Activated CD8-positive, alpha-beta T cell treated with anti-CD3 and anti-CD28 coated beads, Interleukin-2, amount 10 ng/mL, durations not matched to agents 7 days and 5 days (primary cell): ENCODE measurements at places on chromosomes 4 and X. TPM values are rescaled to one million over a fixed set of nuclear protein-coding genes. Genes with fewer than 3 reads are reported as not detected.

- H3K4me3 ChIP-seq = no peak overlapping the region
These were observed 15.9 kb downstream of the TMEM192 start for GRCh38 chr4:165096776-165097175.

GRCh38 chr4:101807351-101807750 is 16.8 kb downstream of the BANK1 start:
- no peaks in the 10 kb centered on the region for H3K36me3 ChIP-seq
- H3K4me3 ChIP-seq = no peak overlapping the region
- peaks cover 6% of the 10 kb centered on the region for H3K27me3 ChIP-seq
- H3K27ac ChIP-seq = no peak overlapping the region
- no peak for DNase-seq
- no peaks in the 10 kb centered on the region for H3K4me1 ChIP-seq

DNA sequence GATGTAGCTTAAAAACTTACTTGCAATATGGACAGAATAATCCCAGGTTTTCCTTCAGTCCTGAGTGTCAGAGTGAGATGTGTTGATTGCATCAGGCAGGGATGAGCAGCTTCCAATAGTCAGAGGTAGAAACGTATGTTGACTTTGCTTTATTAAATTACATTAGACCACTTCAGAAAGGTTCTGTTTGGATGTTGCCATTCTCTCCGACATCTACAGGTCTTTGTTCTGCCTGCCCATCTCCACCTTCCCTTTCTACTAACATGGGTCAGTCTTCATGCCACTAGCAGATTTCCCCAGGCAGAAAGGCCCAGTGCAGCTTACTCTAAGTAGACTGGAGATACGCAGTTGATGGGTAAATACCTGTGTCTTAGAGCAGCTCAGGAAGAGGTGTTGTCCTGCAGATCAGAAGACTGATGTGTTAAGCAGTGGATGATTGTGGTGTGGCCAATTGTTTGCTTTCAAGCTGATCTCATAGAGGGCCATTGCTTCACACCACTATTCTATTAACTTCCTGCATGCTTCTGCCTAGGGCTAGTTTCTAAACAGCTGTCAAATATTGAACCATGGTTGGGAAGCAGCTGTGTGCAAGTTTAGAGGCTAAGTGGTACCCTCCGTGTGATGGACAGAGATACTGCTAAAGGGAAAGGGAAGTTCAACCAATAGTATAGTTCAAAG is 1.8 kb downstream of the FRMPD4 start:
- no peak overlapping the region for H3K27ac ChIP-seq
- H3K27me3 ChIP-seq = peaks cover 17% of the 10 kb centered on the region
- no peaks in the 10 kb centered on the region for H3K4me1 ChIP-seq
- no peaks in the 10 kb centered on the region for H3K36me3 ChIP-seq

GRCh38 chr4:107366900-107367299 is 330.8 kb upstream of the DKK2 start:
- DNase-seq = no peak
- H3K36me3 ChIP-seq = no peaks in the 10 kb centered on the region
- H3K27me3 ChIP-seq = no peaks in the 10 kb centered on the region
- H3K4me3 ChIP-seq = no peak overlapping the region
- H3K4me1 ChIP-seq = no peaks in the 10 kb centered on the region

- H3K27me3 ChIP-seq = no peaks in the 10 kb centered on the region
- H3K27ac ChIP-seq = no peak overlapping the region
- H3K4me1 ChIP-seq = no peaks in the 10 kb centered on the region
- no peaks in the 10 kb centered on the region for H3K36me3 ChIP-seq
These were observed 103.5 kb upstream of the PPARGC1A start for GRCh38 chr4:23993373-23993772.

GRCh38 chrX:149004936-149005335 is 500.2 kb downstream of the IDS start:
- no peaks in the 10 kb centered on the region for H3K36me3 ChIP-seq
- H3K4me1 ChIP-seq = no peaks in the 10 kb centered on the region
- H3K27ac ChIP-seq = no peak overlapping the region
- H3K4me3 ChIP-seq = no peak overlapping the region
- no peaks in the 10 kb centered on the region for H3K27me3 ChIP-seq
- no peak for DNase-seq

GRCh38 chr4:94653095-94653649 is 104.6 kb upstream of the BMPR1B start:
- no peak for DNase-seq
- H3K36me3 ChIP-seq = no peaks in the 10 kb centered on the region
- H3K4me3 ChIP-seq = no peak overlapping the region
- H3K27ac ChIP-seq = no peak overlapping the region

DNA sequence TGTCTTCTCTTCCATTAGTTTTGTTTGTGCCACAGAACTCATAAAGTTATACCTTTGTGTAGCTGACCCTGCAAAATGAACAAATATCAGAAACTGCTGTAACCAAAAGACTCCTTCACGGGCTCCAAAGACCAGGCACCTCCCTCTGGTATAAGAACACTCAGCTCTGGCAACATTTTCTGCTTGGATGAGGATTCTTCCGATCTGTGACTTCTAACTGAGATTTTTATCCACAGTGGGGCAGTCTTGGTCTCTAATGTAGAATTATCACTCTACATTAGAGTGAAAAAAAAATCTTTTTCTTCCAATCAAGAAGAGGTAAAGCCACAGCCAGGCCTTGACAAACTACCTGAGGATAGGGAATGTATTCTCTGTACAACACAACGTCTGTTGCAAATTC is 38.5 kb upstream of the PRSS48 start:
- no peaks in the 10 kb centered on the region for H3K36me3 ChIP-seq
- H3K27ac ChIP-seq = no peak overlapping the region
- H3K27me3 ChIP-seq = peaks cover 8% of the 10 kb centered on the region
- H3K4me1 ChIP-seq = no peaks in the 10 kb centered on the region
- no peak overlapping the region for H3K4me3 ChIP-seq
- DNase-seq = no peak

GRCh38 chr4:5796976-5797375 is 86.0 kb downstream of the EVC start:
- no peak overlapping the region for H3K4me3 ChIP-seq
- H3K27me3 ChIP-seq = no peaks in the 10 kb centered on the region
- no peaks in the 10 kb centered on the region for H3K36me3 ChIP-seq
- no peaks in the 10 kb centered on the region for H3K4me1 ChIP-seq

DNA sequence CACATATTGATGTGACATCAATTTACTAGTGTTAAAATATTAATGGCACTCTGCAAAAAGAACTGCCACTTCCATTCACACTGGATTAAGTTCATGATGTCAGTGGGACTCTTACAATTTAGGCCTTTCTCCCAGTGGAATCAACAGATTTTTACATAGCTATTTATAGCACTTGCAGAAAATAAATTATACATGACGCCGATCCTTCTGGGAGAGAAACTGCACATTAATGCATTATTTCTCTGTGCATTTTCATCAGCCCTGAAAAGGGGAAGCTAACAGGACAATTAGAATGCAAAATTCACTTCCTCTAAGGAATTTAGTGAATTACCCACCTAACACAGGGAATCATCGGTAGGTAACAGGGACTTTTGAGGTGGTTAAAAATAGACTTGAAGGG is 15.7 kb downstream of the LGI2 start:
- H3K27ac ChIP-seq = no peak overlapping the region
- no peak for DNase-seq
- no peaks in the 10 kb centered on the region for H3K4me1 ChIP-seq
- H3K27me3 ChIP-seq = peaks cover 2% of the 10 kb centered on the region
- H3K4me3 ChIP-seq = no peak overlapping the region

- H3K27ac ChIP-seq = no peak overlapping the region
- H3K4me1 ChIP-seq = no peaks in the 10 kb centered on the region
- no peak for DNase-seq
- no peak overlapping the region for H3K4me3 ChIP-seq
These were observed 19.6 kb downstream of the AP1S2 start for GRCh38 chrX:15834827-15835595.

GRCh38 chrX:96843566-96843965 is 40.1 kb upstream of the RPA4 start:
- no peaks in the 10 kb centered on the region for H3K4me1 ChIP-seq
- no peak for DNase-seq
- no peaks in the 10 kb centered on the region for H3K27me3 ChIP-seq

GRCh38 chrX:134545510-134545909 is 85.5 kb downstream of the HPRT1 start:
- no peak for DNase-seq
- no peak overlapping the region for H3K27ac ChIP-seq
- H3K27me3 ChIP-seq = peaks cover 15% of the 10 kb centered on the region
- peaks cover 37% of the 10 kb centered on the region for H3K4me1 ChIP-seq

DNA sequence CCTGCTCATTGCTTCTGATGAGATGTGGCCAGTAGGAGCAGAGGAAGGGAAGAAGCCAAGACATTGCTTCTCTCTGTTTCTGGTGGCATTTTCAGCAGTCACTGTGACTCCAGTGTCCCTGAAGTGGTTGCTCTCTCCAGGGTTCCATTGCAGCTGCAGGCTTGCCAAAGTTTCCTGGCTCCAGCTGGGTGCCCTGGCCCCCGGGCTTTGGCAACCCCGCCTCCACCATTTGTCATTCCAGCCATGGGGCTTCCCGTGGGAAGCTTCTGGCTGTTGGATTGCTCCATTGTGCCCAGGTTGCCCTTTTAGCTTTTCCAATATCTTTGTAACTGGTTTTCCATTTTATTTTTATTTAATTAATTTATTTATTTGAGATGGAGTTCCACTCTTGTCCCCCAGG is 12.7 kb downstream of the FGFBP1 start:
- H3K36me3 ChIP-seq = no peaks in the 10 kb centered on the region
- no peak for DNase-seq
- H3K27me3 ChIP-seq = peaks cover 22% of the 10 kb centered on the region
- no peaks in the 10 kb centered on the region for H3K4me1 ChIP-seq
- H3K4me3 ChIP-seq = no peak overlapping the region

DNA sequence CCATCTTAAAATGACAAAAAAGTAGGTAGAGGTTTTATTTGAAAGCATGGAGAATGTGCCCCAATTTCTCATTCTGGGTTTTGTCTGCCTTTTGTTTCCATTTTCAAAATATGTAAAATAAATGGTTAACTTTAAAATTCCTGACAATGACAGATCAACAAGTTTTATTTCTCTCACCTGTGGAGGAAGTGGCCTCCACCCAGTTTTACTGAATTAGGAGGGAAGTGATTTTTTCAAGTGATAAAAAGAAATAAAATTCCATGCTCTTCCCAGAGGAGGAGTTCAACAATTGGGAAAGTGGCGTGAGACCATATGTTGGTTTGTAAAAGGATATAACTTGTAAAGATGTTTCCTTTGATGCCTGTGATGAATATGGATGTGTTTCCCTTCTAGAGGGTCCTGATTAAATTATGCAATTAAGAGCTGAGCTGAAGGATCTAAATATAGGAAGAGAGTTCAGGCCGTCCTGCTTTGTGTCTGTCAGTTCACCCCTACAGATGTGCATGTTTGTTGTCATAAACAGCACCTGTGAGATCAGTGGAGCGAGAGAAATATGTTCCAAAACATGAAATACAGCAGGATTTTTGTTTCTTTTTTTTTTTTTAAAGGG is 19.5 kb downstream of the SMAD1 start:
- H3K27ac ChIP-seq = no peak overlapping the region
- DNase-seq = no peak
- peaks cover 14% of the 10 kb centered on the region for H3K27me3 ChIP-seq
- H3K36me3 ChIP-seq = no peaks in the 10 kb centered on the region

GRCh38 chr4:16484711-16485110 is 258.4 kb upstream of the TAPT1 start:
- DNase-seq = no peak
- no peaks in the 10 kb centered on the region for H3K36me3 ChIP-seq
- H3K27me3 ChIP-seq = no peaks in the 10 kb centered on the region
- H3K4me3 ChIP-seq = no peak overlapping the region
- H3K27ac ChIP-seq = no peak overlapping the region

DNA sequence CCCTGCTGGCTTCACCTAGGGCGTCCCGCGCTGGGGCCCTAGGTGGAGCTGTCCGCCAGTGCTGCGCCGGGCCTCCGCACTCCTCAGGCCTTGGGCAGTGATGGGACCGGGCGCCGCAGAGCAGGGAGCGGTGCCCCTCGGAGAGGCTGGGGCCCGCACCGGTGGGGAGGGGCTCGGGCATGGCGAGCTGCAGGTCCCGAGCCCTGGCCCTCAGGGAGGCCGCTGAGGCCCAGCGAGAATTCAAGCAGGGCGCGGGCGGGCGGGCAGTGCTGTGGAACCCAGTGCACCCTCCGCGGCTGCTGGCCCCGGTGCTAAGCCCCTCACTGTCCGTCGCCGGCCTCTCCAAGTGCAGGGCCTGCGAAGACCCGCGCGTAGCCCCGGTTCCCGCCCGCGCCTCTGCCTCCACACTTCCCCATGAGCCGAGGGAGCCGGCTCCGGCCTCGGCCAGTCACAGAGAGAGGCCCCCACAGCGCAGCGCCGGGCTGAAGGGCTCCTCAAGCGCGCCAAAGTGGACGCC is 565.1 kb upstream of the NDST4 start:
- DNase-seq = no peak

- DNase-seq = no peak
- H3K27me3 ChIP-seq = no peaks in the 10 kb centered on the region
- H3K27ac ChIP-seq = no peak overlapping the region
- peaks cover 2% of the 10 kb centered on the region for H3K36me3 ChIP-seq
These were observed 52.8 kb downstream of the LCORL start for GRCh38 chr4:17968721-17969120.

- H3K36me3 ChIP-seq = peaks cover 14% of the 10 kb centered on the region
- H3K27me3 ChIP-seq = no peaks in the 10 kb centered on the region
- DNase-seq = no peak
- H3K4me1 ChIP-seq = peaks cover 10% of the 10 kb centered on the region
These were observed 2.0 kb upstream of the STAG2 start for GRCh38 chrX:123959281-123960063.

DNA sequence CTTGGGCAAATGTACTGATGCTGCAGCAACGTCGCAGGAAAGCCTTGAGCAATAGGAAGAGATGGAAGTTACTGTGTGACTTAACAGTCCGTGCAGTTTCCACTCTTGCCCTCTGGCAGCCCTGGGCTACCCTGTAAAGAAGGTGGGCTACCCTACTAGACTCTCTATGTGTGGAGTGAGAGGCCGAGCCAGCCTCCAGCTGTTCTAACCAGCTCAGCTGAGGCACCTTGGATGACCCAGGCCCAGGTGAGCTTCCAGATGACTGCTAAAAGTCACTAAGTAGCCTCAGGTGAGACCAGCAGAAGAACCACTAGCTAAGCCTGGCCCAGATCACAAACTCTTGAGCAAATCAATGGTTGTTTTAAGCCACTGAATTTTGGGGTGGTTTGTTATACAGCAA is 34.9 kb upstream of the PPP2R2C start:
- DNase-seq = no peak
- no peak overlapping the region for H3K27ac ChIP-seq
- no peaks in the 10 kb centered on the region for H3K4me1 ChIP-seq
- no peak overlapping the region for H3K4me3 ChIP-seq

TGIF2LX gene
- not detected for total RNA-seq

FGB gene
- not detected for total RNA-seq

NDP gene
- total RNA-seq = not detected

GRID2 gene
- not detected for total RNA-seq

PAGE5 gene
- total RNA-seq = not detected

RNF128 gene
- not detected for total RNA-seq

SPATA18 gene
- 0.34 TPM for total RNA-seq

ANAPC4 gene
- total RNA-seq = 45.4 TPM

HTR2C gene
- not detected for total RNA-seq

LPAR4 gene
- not detected for total RNA-seq

SHOX gene
- total RNA-seq = not detected

ETNPPL gene
- not detected for total RNA-seq

CWH43 gene
- total RNA-seq = not detected

NCAPG gene
- 93.5 TPM for total RNA-seq

USP17L28 gene
- total RNA-seq = not detected
